ENCODE measurements at places on chromosomes 4 and X.

GRCh38 chr4:103024996-103025395 is 5.5 kb upstream of the SLC9B1 start:
- no peak for DNase-seq

- no peak for DNase-seq
These were observed at the start of gene LRP2BP for GRCh38 chr4:185395238-185395955. Gene LRP2BP, minus strand, starts transcription at chr4:185395924. Its CDS starts 17,738 bp downstream, at chr4:185378186.

DNA sequence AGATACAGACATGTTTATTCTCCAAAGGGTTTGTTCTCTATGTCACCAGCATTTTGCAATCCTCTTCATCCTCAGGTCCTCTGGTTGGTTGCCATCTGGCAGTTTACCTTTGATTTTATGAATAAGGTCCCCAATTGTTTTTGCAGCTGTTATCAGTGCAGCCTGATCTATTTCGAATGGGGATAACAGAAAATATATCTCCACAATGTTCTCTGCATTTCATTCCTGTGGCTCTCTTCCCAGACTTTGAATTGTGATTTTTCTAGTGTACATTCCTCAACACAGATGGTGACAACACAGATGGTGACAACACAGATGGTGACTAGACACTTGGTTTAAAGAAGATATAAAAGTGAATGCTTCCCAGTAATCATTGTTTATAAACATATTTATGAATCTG is 74.1 kb downstream of the FBXO8 start:
- DNase-seq, result no peak

- DNase-seq, result no peak
These were observed 368.9 kb upstream of the SLC7A11 start for GRCh38 chr4:138611017-138611416.
